Stomach (tissue), 19 donors: ENCODE measurements at places on chromosomes 5 and 9.

GRCh38 chr5:40904205-40904993 lies 4.9 kb upstream of the C7 start:
- no peaks in the 10 kb centered on the region for H3K27me3 ChIP-seq
- peaks cover 25% of the 10 kb centered on the region for H3K4me1 ChIP-seq
- H3K4me3 ChIP-seq, result no peak overlapping the region
- DNase-seq, result peak; percentile 75
- peak overlapping the region; percentile 47 for H3K27ac ChIP-seq

GRCh38 chr5:150186137-150186536 lies 3.7 kb upstream of the SLC6A7 start:
- H3K27me3 ChIP-seq, result peaks cover 9% of the 10 kb centered on the region
- DNase-seq, result no peak
- no peak overlapping the region for H3K4me3 ChIP-seq
- peaks cover 10% of the 10 kb centered on the region for H3K4me1 ChIP-seq
- H3K27ac ChIP-seq, result no peak overlapping the region

DNA sequence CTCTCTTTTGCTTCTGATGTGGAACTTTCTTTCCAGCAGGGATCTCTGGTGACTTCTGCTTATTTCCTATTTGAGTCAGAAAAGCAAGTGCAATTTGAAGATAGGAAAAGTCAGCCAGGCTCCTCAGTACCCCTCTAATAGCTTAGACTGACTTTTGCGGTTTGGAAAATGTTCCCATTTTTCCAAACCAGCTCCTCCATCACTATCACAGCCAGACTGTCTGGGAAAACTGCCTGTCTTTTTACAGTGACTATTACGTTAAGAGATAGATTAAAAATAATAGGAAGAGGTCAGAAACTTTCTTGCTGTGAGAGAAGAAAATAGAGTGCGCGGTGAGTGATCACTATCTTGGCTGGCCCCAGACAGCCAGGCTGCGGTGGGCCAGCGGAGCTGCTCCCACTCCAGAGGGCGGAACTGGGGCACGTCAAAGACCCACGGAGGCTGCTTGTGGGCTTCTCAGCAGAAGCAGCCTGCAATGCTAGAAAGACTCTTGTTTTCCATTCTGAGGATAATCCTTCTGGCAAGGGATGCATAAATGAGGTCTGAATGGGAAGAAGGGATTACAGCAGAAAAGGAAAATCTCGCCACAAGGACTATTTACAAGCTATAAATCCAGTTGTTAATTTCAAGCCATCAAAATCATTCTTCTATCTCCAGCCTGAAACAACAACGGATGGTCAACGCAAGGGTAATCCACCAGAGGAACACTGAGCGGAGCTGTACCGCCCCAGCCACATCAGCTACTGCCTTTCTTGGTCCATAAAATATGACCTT lies 151.0 kb upstream of the MSX2 start:
- H3K27me3 ChIP-seq, result no peaks in the 10 kb centered on the region
- H3K27ac ChIP-seq, result no peak overlapping the region
- H3K36me3 ChIP-seq, result no peaks in the 10 kb centered on the region
- no peak overlapping the region for H3K4me3 ChIP-seq
- peaks cover 9% of the 10 kb centered on the region for H3K4me1 ChIP-seq

DNA sequence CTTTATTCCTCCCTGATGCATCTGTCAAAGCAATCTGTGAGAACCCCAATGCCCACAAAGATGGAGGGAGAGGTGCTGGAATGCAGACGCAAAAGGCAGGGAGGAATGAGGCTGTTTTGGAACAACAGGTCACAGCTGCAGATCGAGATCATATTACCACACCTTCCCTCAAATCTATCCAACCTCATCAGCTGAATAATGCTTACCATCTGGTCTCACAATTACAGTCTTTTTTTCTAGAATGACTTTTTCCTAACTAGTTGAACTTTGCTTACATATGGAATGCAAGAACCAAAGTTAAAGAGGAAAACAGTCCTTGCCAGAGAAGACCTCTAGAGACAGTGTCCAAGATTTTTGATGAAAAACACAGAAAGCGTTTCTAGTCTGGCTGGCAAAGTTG lies 158.1 kb downstream of the LPAR1 start:
- peaks cover 8% of the 10 kb centered on the region for H3K4me1 ChIP-seq
- DNase-seq, result no peak
- no peaks in the 10 kb centered on the region for H3K36me3 ChIP-seq
- H3K4me3 ChIP-seq, result no peak overlapping the region

- peaks cover 52% of the 10 kb centered on the region for H3K36me3 ChIP-seq
- H3K27me3 ChIP-seq, result no peaks in the 10 kb centered on the region
- no peak overlapping the region for H3K4me3 ChIP-seq
- DNase-seq, result no peak
- H3K4me1 ChIP-seq, result no peaks in the 10 kb centered on the region
Observed at GRCh38 chr5:157494178-157494832, 34.3 kb downstream of the NIPAL4 start.

DNA sequence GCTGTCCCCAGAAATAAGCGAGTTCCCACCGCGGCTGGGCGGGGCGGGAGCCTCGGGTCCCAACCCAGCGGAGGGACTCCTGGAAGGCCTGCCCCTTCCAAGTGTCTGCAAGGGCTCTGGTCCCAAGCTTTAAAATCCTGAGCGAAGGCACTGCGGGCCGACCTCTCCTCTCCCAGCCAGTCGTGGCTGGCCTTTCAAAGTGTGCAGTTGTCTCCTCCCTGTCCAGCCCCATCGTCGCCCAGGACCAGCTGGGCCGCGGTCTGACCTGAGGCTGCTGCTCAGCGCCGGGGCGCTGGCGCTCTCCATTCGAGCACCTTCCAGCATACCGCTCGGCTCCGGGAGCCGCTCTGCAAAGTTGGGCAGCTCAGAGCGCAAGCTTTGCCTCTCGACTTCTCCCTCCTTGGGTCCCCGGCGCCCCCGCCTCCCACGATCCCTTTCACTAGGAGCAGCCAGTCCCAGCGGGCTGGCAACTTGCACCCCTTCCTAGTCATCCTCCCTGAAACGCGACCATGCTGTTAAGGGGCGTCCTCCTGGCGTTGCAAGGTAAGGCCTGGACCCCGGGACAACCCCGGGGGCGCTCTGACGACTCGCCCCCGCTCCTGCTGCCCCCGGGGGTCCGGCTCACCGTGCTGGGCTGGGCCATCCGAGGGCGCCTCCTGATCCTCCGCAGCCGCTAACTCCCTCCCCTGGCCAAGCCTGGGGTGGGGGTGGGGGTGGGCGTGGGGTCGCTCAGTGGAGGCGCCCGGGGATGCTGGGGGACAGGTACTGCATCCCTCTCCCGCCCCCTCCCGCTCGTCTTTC lies at the start of gene MAMDC2:
Gene MAMDC2 (plus strand): TSS at position 160 of the 801 bp plus-strand sequence. CDS start 350 bp downstream, at position 510.
- DNase-seq, result peak; percentile 27
- peak within 1 kb of the TSS; percentile 82 for H3K27ac ChIP-seq
- no peaks in the 10 kb centered on the region for H3K27me3 ChIP-seq
- peak within 1 kb of the TSS; percentile 58 for H3K4me3 ChIP-seq
- no peaks in the 10 kb centered on the region for H3K36me3 ChIP-seq
- H3K4me1 ChIP-seq, result peaks cover 22% of the 10 kb centered on the region

- no peaks in the 10 kb centered on the region for H3K27me3 ChIP-seq
- no peak overlapping the region for H3K27ac ChIP-seq
- no peak overlapping the region for H3K4me3 ChIP-seq
- H3K36me3 ChIP-seq, result no peaks in the 10 kb centered on the region
- no peak for DNase-seq
- H3K4me1 ChIP-seq, result peaks cover 10% of the 10 kb centered on the region
Observed at GRCh38 chr9:18398038-18398437, 75.9 kb upstream of the ADAMTSL1 start.

DNA sequence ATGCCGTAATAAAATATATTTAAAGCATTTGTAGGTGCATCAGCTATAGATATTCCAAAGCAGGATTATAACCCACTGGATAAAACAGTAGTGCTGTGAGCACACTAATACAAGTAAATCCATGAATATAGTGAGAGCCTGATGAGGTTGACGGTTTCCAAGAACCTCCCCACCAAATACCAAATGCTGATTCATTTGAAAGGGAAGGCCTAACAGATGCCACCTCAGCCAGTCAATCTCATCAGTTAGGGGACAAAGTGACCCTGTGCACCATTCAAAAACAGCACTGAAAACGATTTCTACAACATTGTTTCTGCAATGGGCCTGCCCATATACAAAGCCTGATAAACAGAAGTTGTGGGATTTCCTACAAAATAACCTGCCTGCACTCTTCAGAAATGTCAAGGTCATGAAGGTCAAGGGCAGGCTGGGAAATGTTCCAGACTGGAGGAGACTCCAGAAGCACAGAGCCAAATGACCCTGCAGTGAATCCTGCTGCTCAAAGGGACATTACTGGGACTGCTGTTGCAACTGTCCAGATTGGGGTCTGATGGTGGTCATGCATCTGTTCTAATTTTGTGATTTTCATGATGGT lies 69.6 kb downstream of the ROR2 start:
- no peaks in the 10 kb centered on the region for H3K36me3 ChIP-seq
- no peak for DNase-seq
- H3K27ac ChIP-seq, result no peak overlapping the region
- no peaks in the 10 kb centered on the region for H3K27me3 ChIP-seq
- H3K4me3 ChIP-seq, result no peak overlapping the region
- peaks cover 48% of the 10 kb centered on the region for H3K4me1 ChIP-seq

DNA sequence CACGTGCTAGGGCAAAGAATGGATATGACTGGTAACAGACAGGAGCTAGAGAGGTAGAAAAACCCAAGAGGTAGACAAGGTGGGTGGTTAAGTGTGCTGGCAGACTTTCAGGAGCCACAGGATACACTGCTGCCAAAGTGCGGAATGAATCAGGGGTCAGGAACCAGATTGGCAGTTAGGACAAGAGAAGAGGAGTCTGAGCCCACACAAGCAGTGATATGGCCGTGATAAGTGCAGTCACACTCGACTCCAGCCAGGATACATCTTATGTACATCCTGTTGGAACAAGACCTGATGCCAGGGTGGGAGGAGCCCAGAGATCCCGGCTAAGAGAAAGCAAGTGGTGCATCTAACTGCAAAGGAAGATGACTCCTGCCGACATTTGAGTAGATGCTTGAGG lies 10.0 kb downstream of the SLIT3 start:
- H3K27me3 ChIP-seq, result no peaks in the 10 kb centered on the region
- DNase-seq, result no peak
- no peak overlapping the region for H3K4me3 ChIP-seq
- no peak overlapping the region for H3K27ac ChIP-seq

DNA sequence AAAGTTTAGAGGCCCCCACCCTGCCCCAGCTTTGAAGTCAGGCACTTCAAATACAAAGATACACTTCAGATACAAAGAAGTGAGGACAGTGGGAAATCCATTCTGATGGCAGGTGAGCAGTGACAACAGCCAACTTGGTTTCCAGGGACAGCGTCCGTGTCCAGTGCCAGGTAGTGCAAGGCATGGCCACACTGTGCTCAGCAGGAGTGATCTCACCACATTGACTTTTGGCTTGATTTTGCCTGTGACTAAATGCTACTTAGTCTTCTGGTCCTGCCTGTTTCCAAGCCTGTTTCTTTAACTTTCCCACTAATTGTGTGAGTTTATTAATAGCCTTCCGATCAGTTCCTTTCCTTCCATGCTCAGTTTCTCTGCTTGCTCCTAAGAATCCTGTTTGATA lies 72.6 kb upstream of the PALM2AKAP2 start:
- H3K4me1 ChIP-seq, result peaks cover 10% of the 10 kb centered on the region
- H3K4me3 ChIP-seq, result no peak overlapping the region
- H3K27me3 ChIP-seq, result no peaks in the 10 kb centered on the region
- H3K36me3 ChIP-seq, result no peaks in the 10 kb centered on the region

- H3K36me3 ChIP-seq, result no peaks in the 10 kb centered on the region
- no peak for DNase-seq
- H3K27me3 ChIP-seq, result no peaks in the 10 kb centered on the region
- no peaks in the 10 kb centered on the region for H3K4me1 ChIP-seq
Observed at GRCh38 chr5:128773378-128773777, 191.9 kb upstream of the SLC27A6 start.

- H3K36me3 ChIP-seq, result no peaks in the 10 kb centered on the region
- H3K4me3 ChIP-seq, result no peak overlapping the region
- H3K27me3 ChIP-seq, result no peaks in the 10 kb centered on the region
- no peak overlapping the region for H3K27ac ChIP-seq
Observed at GRCh38 chr5:130198927-130199326, 294.7 kb downstream of the CHSY3 start.

DNA sequence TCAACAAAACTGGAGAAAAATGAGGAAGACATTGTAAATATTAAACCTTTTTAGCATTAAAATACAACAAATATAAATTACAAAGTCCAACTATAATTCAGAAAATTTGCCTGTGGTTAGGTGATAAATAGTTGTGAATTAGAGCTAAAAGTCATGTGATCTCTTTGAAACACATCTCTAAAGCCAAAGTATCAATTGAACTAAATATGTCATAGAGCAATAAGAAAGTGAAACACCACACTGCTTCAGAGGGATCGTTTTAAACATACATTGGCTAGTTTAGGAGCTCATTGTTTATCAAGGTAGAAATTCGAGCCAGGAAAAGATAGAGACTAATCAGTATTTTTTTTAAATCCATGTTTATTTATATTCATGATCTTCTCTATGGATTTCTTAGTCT lies 606.3 kb upstream of the ITGA1 start:
- H3K27me3 ChIP-seq, result no peaks in the 10 kb centered on the region
- H3K4me3 ChIP-seq, result no peak overlapping the region
- no peak overlapping the region for H3K27ac ChIP-seq
- DNase-seq, result no peak
- no peaks in the 10 kb centered on the region for H3K36me3 ChIP-seq

DNA sequence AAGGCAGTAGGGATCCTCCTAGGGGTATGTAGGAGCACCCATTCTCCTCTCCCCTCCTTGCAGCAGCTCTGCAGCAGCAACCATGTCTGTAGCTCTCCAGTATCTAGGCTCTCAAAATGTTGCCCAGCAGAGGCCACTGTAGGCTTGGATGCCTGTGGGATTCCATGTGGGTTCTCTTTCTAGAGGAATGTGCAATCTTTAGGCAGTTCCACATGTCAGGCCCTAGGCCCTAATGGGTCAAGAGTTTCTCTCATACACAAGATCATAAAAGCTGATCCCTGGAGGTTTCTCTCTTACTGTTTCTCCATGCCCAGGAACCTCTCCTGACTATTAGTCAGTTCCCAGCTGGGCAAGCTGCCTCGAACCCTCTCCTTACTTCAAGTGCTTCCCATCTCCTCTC lies 215.8 kb downstream of the FRMD3 start:
- no peak overlapping the region for H3K4me3 ChIP-seq
- no peaks in the 10 kb centered on the region for H3K4me1 ChIP-seq
- DNase-seq, result no peak
- no peaks in the 10 kb centered on the region for H3K36me3 ChIP-seq
- no peak overlapping the region for H3K27ac ChIP-seq

GRCh38 chr5:1416856-1417469 lies 28.3 kb downstream of the SLC6A3 start:
- no peaks in the 10 kb centered on the region for H3K36me3 ChIP-seq
- no peaks in the 10 kb centered on the region for H3K4me1 ChIP-seq
- no peak for DNase-seq
- no peaks in the 10 kb centered on the region for H3K27me3 ChIP-seq

- H3K4me1 ChIP-seq, result no peaks in the 10 kb centered on the region
- no peaks in the 10 kb centered on the region for H3K27me3 ChIP-seq
- no peaks in the 10 kb centered on the region for H3K36me3 ChIP-seq
- no peak overlapping the region for H3K27ac ChIP-seq
- DNase-seq, result no peak
Observed at GRCh38 chr5:111618623-111619271, 106.4 kb upstream of the STARD4 start.

GRCh38 chr5:935510-936084 lies 42.9 kb downstream of the TRIP13 start:
- DNase-seq, result no peak
- no peaks in the 10 kb centered on the region for H3K27me3 ChIP-seq
- H3K27ac ChIP-seq, result no peak overlapping the region
- no peaks in the 10 kb centered on the region for H3K4me1 ChIP-seq
- no peak overlapping the region for H3K4me3 ChIP-seq
- H3K36me3 ChIP-seq, result no peaks in the 10 kb centered on the region

GRCh38 chr9:5205071-5205470 lies 19.6 kb upstream of the INSL6 start:
- H3K36me3 ChIP-seq, result no peaks in the 10 kb centered on the region
- no peak for DNase-seq
- H3K4me1 ChIP-seq, result no peaks in the 10 kb centered on the region
- no peak overlapping the region for H3K27ac ChIP-seq
- H3K27me3 ChIP-seq, result no peaks in the 10 kb centered on the region
